ENCODE measurements at places on chromosomes 6 and 20. TPM values are rescaled to one million over a fixed set of nuclear protein-coding genes. Genes with fewer than 3 reads are reported as not detected.

Gene HMGN4
- total RNA-seq = 106 TPM

Gene EYA4
- 0.02 TPM for total RNA-seq

Gene CRISP3
- not detected for total RNA-seq

Gene ISM1
- total RNA-seq = not detected

Gene RNF182
- total RNA-seq = 10.6 TPM

Gene SNAI1
- 0.62 TPM for total RNA-seq

Gene BANF2
- total RNA-seq = not detected

Gene ANKS1A
- total RNA-seq = 5.5 TPM

Gene CNKSR3
- total RNA-seq = 2.7 TPM

Gene SLC22A2
- 1.2 TPM for total RNA-seq

Gene TP53TG5
- not detected for total RNA-seq

Gene THBS2
- total RNA-seq = 151 TPM

Gene ZNF165
- 0.09 TPM for total RNA-seq

Gene GTPBP2
- total RNA-seq = 40.4 TPM

Data from A172 (cell line).